ENCODE measurements at places on chromosomes 11 and 22.

GRCh38 chr11:134731213-134731961 lies 319.3 kb upstream of the B3GAT1 start:
- no peak for DNase-seq

GRCh38 chr11:73510877-73511276 lies 87.0 kb downstream of the FAM168A start:
- no peak for DNase-seq

DNA sequence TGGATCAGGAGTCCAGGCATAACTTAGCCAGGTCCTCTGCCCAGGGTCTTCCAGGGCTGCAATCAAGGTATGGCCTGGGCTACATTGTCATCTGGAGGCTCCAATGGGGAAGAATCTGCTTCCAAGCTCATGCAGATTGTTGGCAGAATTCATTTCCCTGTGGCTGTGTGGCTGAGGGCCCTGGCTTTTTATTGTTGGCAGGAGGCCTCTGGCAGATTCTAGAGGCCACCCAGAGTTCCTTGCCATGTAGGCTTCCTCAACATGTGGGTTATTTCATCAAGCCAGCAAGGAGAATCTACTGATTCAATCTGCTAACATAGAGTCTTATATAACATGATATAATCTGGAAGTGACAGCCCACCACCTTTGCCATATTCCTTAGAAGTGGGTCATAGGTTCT lies 16.4 kb upstream of the EP300 start:
- DNase-seq = no peak

DNA sequence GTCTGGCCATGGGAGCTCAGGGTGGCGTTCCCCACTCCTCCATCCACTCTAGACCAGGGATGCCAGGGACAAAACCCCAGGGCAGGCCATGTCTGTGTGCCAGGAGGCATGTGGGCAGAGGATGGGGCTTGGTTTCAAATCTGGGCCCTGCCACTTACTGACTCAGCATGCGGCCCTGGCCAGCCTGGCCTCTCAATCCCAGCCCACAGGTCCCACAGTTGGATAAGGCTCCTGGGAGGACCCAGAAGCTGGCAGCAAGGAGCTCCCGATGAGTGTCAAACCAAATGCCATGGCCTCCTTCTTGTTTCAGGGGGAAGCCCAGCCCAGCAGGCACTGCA lies 1290.4 kb downstream of the BRD1 start:
- DNase-seq = no peak
